ENCODE measurements at places on chromosomes 1 and 21.

GRCh38 chr1:51756290-51756689 is 122.2 kb downstream of the NRDC start:
- DNase-seq: no peak

GRCh38 chr1:39788758-39789570 is at the start of gene BMP8B:
Gene BMP8B (minus strand): TSS chr1:39788865. CDS start chr1:39788485, 380 bp downstream.
- peak; percentile 58 for DNase-seq

DNA sequence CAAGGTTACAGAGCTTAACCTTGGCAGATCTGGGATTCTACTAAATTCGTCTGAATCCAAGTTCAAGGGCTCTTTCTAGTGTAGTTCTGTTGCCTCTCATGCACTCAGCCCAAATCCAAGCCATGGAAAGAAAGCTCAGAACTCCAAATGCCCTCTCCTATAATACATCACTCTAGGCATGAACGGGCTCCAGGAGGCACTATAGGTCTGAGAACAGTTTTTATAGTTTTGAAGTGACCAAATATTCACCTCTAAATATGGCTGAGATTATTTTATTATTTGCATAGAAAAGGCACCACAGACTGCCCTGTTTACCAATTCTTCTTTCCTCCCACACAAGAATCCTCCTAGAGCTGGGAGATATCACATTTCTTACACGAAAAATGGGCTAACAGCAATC is 327.9 kb upstream of the BEND5 start:
- no peak for DNase-seq

DNA sequence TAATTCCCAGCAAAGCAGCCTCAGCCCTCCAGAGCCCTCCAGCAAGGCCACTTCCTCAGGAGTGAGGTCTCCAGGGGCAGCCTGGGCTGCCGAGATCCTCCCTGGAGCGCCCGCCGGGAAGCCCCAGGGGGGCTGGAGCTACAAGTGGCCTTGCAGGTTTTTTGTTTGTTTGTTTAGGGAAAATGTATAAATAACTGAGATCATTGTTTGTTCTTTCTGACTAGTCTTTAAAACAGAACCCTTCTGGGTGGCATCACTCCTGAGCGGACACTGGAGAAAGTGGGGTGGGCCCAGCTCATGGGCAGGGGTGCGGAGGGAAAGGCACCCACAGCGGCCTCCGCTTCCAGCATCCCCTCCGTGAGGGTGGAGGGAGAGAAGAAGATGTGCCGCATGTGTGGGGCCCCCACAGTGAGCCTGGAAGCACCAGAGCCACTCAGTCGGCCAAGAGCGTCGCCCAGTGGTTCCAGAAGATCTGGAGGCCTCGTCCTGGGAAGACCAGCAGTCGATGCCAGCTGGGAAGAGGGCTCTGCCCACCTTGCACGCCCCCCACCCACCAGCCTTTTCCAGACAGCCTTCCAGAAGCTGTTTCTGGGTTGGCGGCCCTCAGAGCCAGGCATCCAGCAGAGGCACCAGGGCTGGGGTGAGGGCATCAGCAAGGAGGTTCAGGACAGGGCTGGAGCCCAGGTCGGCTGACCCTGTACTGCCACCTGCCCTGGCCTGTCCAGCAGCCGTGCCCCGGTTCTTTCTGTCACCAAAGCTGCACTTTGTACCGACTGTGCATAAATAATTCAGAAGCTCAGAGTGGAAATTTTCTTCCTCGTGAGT is 34.6 kb downstream of the TFF3 start:
- no peak for DNase-seq

DNA sequence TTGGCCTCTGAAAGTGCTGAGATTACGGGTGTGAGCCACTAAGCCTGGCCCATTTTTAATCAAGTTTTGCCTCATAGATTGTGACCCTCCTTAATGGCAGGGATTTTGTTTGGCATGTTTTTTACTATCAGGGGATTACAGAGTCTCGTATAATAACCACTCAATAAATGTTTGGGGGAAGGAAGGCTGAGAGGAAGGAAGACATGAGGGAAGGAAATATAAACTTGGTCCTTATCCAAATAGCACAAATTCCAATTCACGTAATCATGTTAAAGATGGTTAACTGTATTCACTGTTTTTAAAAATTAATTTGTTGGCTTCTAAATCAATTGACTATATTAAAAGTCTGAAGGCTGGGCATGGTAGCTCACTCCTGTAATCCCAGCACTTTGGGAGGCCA is 30.9 kb upstream of the SERTAD4 start:
- no peak for DNase-seq

GRCh38 chr1:167442854-167443565 is 75.3 kb downstream of the CD247 start:
- DNase-seq: no peak

GRCh38 chr1:64133036-64133435 is 70.4 kb upstream of the UBE2U start:
- DNase-seq: no peak

DNA sequence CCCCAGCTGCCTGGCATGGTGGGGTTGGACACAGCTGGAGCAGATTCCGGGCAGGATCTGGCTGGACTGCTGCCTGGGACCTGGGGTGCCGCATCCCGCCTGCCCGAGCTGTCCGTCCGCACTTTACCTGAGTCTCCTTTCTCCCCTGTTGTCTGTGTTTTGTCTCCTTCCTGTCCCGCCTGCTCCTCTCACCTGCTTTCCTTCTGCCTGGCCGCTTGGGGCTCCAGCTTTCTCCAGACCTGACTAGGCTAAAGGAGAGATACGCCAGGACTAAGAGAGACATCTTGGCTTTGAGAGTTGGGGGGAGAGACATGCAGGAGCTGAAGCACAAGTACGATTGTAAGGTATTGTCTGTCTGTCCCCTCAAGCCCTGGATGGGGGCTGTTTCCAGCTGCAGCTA is 73.3 kb downstream of the ARHGEF10L start:
- DNase-seq: no peak

Measured in KBM-7 (cell line).